EL (cell line): ENCODE measurements at places on chromosomes 16 and 17.

GRCh38 chr16:85563515-85564276 is 49.4 kb upstream of the GSE1 start:
- peak; percentile 61 for DNase-seq

DNA sequence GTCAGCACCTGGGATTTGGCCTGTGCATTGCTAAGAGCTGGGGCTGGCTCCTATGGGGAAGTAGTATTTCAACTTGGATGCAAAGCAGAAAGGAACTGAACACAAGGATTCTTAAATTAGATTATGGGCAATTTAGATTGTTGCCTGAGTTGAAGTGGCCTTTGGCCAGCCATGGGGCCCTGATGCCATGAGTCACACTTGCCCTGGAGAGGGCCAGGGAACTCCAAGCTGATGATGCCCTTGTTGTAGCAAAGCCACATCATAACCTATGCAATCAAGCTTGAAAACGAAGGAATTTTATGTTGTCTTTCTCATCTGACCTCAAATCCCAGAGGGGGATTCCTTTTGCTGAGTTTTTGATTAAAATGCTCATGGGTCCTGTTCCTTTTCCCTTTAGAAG is 3.9 kb upstream of the SPATA32 start:
- peak; percentile 92 for DNase-seq

- peak; percentile 99 for DNase-seq
These were observed 24.1 kb upstream of the ADORA2B start for GRCh38 chr17:15920758-15921239.

DNA sequence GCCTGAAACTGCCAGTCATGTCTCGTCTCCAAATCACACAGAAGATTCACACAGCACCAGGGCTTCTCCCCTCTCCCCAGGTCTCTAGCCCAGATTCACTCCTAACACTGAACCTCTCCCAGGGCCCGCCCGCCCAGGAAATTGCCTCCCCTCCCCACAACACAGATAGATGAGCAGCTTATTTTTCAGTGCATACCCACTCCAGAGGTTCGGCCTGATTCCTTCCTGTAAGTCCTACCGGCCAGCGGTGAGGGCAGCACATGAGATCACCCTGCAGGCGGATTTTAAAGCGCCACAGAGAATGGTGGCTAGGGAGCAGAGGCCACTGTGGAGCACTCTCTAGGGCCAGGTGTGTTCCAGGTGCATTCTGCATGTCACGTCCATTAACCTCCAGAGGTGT is 301.8 kb downstream of the IRF8 start:
- DNase-seq = no peak

GRCh38 chr16:89969741-89970410 is 21.3 kb downstream of the DEF8 start:
- DNase-seq = no peak

DNA sequence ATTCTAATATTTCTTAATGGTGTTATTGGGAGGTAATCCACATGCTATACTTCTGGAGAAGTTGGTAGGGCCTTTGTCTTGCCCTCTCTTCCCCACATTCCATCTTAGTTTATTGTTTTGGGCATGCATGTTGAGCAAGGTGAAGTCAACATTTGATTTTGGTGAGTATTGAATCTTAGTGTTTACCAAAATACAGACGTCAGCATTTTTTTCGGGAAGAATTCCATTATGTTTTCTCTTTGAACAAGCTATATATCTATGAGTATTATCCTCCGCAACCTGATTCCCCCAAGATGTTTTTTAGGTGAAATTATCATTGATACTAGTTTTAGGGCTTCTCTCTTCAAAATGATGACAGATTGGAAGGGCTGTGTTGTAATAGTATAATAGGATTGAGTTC is 47.4 kb upstream of the SHISA9 start:
- DNase-seq = no peak

GRCh38 chr17:71625330-71625729 is 495.5 kb upstream of the SOX9 start:
- no peak for DNase-seq

- DNase-seq = no peak
These were observed 70.3 kb downstream of the PMP22 start for GRCh38 chr17:15194859-15195277.

DNA sequence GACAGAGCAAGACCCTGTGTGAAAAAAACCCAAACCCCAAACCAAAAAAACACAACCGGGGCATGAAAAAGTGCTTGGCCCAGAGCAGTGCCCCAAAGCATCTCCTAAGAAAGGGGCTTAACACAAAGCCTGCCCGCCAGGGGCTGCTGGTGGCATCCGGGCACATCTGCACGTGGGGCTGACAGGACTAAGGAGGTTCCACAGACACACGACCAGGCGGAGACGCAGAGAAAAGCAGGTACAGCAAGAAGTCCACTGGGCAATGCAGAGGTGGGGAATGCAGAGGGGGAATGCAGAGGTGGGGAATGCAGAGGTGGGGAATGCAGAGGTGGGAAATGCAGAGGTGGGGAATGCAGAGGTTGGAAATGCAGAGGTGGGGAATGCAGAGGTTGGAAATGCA is 109.2 kb downstream of the ZNF778 start:
- no peak for DNase-seq

- DNase-seq = no peak
These were observed 63.3 kb upstream of the IRX5 start for GRCh38 chr16:54867302-54867832.

DNA sequence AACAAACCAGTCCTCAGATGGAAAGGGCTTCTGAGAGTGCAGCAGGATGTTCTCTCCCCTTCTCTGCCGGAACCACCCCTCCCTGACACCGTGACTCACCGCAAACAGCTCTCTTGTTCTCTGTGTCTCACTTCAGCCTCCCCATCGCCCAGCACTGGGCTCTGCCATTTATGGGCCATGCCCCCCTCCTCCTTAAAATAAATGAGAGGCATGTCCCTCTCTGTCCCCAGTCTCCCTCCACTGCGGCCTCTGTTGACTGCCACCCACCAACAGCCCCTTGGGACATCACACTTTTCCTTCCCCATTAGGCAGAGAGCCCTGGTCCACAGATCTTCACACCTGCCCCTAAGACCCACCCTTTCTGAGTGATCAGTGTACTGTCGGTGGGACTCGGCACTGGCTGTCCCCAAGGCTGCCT is 6.3 kb downstream of the CCDC102A start:
- peak; percentile 68 for DNase-seq

- no peak for DNase-seq
These were observed 6.5 kb downstream of the SDF2 start for GRCh38 chr17:28655160-28655559.

GRCh38 chr17:49414622-49415350 is at the start of gene PHB1:
TSS of gene PHB1 (minus strand) at chr17:49414882. CDS start at chr17:49413264, 1,618 bp downstream.
- peak; percentile 98 for DNase-seq

- no peak for DNase-seq
These were observed 22.0 kb downstream of the PSME3IP1 start for GRCh38 chr16:57163842-57164241.

DNA sequence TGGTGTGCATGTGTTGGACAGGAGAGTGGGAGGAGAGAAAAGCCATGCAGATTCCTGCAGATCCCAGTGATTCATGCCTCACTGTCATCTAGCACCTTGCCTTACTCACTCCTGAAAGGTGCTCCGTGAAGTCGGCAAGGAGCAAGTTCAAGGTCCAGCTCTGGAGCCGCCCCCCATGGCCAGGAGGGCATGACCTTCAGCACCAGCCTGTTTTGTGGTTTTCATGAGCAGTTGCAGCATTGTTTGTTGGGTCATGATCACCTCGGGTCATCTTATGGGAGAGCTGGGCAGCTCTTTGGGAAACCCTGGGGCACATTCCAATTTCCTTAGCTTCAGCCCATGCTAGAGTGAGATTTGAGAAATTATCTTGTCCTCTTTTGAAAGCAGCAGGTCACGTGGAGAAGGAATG is 137.5 kb upstream of the IRX3 start:
- DNase-seq = peak; percentile 58

DNA sequence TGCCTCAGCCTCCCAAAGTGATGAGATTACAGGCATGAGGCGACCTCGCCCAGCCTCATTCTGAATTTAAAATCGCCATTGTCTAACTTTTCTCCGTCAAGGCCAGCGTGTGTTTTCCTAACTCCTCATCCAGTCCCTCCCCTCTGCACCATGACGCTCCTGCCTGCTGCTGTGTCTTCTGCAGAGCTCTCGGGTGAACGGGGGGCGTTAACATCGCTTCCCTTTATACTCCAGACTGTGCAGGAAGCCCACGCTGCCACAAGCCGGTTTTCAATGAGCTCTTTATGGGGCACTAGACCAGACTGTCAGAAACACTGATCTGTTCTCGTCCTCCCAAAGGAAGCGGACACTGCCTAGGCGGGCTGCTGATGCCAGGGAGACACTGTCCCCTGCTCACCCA is 13.2 kb downstream of the AANAT start:
- no peak for DNase-seq

GRCh38 chr17:8131844-8132441 is 8.0 kb upstream of the HES7 start:
- DNase-seq = peak; percentile 59

- no peak for DNase-seq
These were observed 124.3 kb upstream of the IRX5 start for GRCh38 chr16:54806378-54806777.

GRCh38 chr17:78409191-78409928 is 30.9 kb downstream of the PGS1 start:
- DNase-seq = no peak

DNA sequence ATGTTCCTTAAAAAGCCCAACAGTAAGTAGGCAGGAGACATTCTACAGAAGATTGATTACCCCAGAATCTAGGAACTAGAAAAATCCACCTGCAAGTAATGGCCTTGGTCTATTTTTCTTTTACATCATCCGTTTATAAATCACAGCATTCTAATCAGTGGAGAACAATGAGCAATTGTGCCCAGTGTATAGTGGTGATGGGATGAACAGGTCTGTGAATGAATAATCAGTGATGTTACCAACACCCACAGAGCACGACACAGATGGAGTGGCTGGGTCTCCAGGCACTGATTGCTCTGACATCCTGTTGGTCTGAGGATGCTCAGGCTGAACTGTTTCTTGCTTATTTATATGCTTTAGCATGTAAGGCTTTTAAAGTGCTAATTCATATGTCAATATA is 1251.2 kb upstream of the CDH8 start:
- DNase-seq = no peak

DNA sequence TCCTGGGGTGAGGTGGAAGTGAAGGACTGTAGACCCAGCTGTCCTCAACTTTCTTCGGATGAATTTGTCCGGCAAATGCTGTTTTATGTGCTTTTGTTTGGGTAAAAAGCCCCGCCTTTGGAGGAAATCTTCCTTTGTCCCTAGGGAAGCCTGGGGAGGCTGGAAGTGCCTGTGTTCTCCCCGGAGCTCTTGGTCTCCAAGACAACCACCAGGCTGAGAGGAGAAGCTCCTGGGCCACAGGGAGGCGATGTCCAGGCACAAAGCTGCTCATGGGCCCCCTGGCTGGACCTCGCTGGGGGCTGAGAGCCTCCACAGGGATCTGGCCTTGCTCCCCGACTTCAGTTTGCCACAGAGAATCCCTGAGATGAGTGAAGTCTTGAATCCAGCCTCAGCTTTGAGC is 293.1 kb upstream of the N4BP1 start:
- DNase-seq = no peak

- peak; percentile 31 for DNase-seq
These were observed 133.4 kb downstream of the OR1D5 start for GRCh38 chr17:2929881-2930533.

GRCh38 chr17:51869387-51869786 is 289.1 kb downstream of the CA10 start:
- peak; percentile 4 for DNase-seq

GRCh38 chr16:30359871-30360170 is 4.7 kb upstream of the CD2BP2 start:
- no peak for DNase-seq

GRCh38 chr16:73319737-73320136 is 271.8 kb upstream of the ZFHX3 start:
- no peak for DNase-seq

- no peak for DNase-seq
These were observed 8.8 kb downstream of the SLC26A11 start for GRCh38 chr17:80229011-80229410.

GRCh38 chr17:1975573-1975972 is 49.6 kb downstream of the RTN4RL1 start:
- no peak for DNase-seq

GRCh38 chr16:79823639-79824038 is 223.1 kb upstream of the MAF start:
- no peak for DNase-seq

- peak; percentile 15 for DNase-seq
These were observed 21.0 kb downstream of the ACE start for GRCh38 chr17:63497708-63498483.

GRCh38 chr16:84817613-84818012 is 2.2 kb upstream of the CRISPLD2 start:
- no peak for DNase-seq

DNA sequence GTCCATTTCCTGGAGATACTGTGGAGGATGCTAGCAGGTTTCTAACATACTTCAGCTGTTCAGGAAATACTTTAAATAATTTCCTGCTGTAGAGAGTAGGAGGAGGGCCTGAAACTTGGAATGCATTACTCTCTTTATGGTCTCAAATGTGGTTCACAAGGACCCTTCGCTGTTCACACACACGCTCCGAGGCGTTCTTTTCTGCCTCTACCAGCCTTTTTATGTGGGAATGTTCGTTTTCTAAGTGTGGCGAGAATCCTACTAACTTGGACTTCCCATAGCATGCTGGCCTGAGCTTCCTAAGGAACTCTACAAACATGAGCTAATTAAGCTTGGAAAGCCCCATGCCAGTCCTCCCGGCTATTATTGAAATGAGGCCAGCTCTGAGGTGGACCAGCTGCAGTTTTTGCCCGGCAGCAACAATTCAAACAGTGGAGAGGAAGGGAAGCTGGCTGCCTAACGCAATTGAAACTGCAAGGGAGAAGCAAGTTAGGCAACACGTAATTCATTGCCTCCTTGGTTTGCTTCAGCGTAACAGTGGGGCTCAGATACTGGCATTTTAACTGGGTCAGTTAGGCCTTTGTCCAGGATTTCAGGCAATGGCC is 18.9 kb downstream of the KPNA2 start:
- DNase-seq = peak; percentile 88

DNA sequence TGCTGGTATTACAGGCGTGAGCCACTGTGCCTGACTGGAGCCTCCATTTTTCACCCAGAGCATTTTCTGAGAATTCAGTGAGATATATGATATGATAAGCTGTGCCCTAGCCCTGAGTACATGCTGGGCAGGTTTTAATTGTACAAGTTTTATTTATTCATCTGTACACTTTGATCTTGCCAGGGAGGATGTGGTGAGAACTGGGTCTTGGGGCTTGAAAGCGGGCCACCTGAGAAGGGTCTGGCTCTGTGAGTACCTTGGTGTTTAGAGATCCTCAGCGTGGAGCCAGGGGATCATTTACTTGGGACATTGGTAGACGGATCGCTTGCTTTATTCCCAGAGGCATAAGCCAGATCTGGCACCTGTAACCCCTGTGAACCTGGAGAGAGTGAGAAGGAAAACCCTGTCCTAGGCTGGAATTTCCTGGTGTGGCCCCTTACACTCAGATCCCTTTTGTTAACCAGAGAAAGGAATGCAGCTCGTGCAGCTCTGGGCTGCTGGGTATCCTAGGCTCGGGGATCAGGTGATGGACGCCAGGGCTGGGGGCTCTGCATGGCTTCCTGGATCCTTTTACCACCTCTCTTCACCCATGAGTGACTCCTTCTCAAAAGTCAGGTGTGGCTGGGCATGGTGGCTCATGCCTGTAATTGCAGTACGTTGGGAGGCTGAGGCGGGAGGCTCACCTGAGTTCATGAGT is 91.9 kb downstream of the ABCC1 start:
- no peak for DNase-seq

- DNase-seq = no peak
These were observed 273.0 kb downstream of the CEP112 start for GRCh38 chr17:65918916-65919315.
